Left kidney (tissue), 8 donors: ENCODE measurements at places on chromosomes 1 and 21. TPM values are rescaled to one million over a fixed set of nuclear protein-coding genes. Genes with fewer than 3 reads are reported as not detected.

Gene TCEA3
- 49.3 TPM for polyA plus RNA-seq

GRCh38 chr1:208203848-208204609, 40.2 kb downstream of the PLXNA2 start:
- no peak for DNase-seq

DNA sequence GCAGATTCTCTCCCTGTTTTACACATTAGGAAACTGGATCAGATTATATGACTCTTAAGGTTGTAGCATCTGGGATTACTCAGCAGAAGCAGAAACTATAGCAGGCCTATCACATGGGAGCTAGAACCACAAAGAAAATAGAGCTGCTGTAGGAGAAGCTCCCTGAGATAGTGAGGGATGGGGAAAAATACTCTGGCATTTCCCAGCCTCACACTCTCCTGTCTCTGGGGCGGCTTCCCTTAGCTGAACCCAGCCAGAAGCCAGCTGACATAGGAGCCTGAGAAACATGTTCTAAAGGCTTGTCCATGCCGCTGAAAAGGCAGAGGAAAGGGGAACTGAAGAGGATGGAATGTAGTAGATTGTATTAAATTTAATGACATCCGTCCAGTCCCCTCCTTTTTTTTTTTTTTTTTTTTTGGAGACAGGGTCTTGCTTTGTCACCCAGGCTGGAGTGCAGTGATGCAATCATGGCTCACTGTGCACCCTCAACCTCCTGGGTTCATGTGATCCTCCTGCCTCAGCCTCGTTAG, 76.8 kb upstream of the DNAJC6 start:
- DNase-seq, result no peak

Gene FCN3
- 1.1 TPM for polyA plus RNA-seq

DNA sequence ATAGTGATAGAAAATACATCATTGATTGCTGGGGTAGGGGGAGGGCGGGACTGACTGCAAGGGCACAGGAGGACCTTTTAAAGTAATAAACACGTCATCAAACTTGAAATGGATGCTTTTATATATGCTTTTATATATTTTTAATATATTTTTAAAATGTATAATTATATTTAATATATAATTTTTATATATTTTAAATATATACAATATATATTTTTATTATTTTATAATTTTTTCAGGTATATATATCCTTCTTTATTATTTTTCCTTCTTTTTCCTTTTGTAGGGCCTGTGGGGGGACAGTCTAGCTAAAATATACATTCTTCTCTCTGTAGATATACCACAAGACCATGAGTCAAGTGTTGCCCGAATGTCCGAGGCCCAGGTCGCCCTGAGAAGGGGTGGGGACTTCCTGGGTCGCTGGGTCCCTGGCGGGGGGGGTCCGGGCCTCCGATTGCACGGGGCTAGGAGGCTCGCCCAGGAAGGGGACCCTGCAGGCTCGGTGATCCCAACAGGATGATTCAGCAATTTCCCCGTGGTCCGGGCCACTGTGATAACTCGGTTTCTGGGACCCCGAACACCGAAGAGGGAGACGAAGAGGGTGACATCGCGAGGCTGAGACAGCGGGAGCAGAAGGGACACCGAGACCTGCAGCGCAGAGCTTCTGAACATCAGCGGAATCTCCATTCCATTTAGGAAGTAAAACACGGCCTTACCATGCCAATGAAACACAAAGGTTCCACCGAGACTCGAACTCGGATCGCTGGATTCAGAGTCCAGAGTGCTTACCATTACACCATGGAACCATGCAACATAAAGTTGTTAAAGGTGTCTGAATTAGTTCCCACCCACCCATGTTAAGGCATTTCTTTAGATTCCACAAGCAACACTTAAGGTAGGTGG, 112.5 kb upstream of the NBPF11 start:
- DNase-seq, result no peak

GRCh38 chr21:42411197-42411869, 7.6 kb downstream of the UBASH3A start:
- DNase-seq, result no peak

DNA sequence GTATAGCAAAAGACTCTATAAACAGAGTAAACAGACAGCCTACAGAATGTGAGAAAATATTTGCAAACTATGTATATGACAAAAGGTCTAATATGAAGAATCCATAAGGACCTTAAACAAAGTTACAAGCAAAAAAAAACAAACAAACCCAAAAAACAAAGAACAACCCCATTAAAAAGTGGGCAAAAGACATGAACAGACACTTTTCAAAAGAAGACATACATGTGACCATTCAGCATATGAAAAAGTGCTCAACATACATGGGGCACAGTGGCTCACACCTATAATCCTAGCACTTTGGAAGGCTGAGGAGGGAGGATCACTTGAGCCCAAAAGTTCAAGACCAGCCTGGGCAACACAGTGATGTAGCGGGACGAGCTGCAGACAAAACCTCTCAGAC, 17.9 kb upstream of the OR2B11 start:
- no peak for DNase-seq

DNA sequence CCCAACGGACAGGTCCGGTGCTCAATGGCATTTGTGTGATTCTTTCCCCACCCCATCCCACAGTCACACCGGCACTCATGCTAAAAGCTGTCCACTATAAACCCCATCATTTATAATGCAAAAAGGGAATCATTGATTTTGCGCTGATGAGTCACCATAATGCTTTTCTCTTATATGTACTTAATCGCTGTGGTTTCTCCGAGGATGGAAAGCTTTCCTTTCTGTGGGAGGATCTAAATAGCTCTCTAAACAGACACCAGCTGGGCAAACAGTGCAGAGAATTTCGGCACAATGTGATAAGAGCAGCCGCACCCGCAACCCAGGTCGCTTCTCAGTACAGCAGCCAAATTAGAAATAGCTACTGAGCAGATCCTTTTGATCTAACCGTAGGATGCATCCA, 85.6 kb downstream of the SETD4 start:
- DNase-seq, result no peak

Gene DDAH1
- 127 TPM for polyA plus RNA-seq
